ENCODE measurements at places on chromosomes 5 and 9. TPM values are rescaled to one million over a fixed set of nuclear protein-coding genes. Genes with fewer than 3 reads are reported as not detected.

- no peak for DNase-seq
Observed at GRCh38 chr9:79360387-79361347, 211.1 kb upstream of the TLE4 start.

DNA sequence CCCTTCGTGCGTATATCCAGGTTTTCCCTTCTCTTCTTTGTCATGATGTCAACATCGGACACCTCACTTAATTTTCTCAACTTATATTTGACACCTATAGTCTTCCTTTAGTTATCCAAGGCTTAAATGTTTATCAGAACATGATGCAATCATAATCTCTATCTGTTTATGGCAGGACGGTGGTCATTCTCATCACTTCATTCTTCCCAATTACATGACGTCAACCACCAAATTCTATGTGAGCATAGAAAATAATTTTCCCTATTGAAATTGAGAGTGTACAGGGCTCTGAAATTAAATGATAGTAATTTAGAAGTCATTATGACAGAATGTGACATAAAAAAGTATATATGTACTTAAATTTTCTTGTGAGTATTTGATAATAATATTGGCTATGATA lies 345.4 kb downstream of the CDH9 start:
- no peak for DNase-seq

DNA sequence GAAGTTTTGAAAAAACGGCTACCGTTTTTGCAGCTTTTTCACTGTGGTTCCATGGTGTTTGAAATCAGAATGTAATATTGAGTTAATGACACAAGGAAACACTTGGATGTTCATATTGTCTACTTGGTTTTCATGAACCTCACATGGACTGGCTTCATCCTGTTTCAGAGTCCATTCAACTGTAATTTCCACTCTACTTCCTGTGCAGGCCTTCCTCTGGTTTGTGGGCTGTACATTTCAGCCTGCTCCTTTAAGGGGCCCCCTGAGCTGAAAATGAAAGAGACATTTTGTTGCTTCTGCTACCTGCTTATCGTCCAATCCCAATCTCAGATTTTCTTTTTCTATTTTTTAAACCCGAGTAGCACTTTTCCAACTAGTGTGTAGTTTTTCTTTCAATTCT lies 41.8 kb upstream of the CDKN2B start:
- DNase-seq: no peak

- peak; percentile 53 for DNase-seq
Observed at GRCh38 chr9:132181796-132182313, 20.0 kb downstream of the NTNG2 start.

DNA sequence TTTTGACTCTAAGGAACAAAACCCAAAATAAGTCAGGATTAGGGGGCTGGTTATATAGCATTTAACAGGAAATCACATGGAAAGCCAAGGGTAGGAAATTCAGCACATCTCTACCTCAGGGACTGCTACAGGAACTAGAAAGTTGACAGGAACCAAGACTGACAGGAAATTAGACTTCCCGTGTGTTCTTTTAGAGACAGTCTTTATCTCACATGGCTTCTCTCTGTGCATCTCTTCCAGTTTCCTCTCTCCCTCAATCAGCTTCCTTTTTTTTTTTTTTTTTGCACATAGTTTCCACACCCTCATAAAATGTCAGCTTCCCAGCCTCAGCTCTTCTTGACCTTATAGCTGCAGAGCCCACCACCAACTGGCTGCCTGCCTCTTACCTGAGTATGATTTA lies 4.8 kb downstream of the RECK start:
- DNase-seq: no peak

DNA sequence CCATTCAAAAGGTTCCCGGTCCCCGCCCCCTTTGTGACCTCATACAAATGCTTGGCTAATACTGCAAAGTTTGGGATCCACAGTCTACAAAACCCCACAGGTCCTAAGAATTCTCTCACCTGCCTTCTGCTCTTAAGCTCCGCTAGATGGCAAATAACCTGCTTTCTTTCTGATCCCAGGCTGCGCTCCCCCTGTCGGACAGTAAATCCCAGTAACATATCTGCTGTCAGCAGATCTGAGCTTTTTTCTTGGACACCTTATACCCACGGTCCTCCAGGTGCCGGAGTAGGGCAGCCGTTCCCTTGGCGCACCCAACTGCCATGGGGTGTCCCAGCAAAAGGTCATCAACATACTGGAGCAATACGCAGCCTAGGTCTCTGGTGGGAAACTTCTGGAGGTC lies 39.0 kb upstream of the PPP1R26 start:
- no peak for DNase-seq

DNA sequence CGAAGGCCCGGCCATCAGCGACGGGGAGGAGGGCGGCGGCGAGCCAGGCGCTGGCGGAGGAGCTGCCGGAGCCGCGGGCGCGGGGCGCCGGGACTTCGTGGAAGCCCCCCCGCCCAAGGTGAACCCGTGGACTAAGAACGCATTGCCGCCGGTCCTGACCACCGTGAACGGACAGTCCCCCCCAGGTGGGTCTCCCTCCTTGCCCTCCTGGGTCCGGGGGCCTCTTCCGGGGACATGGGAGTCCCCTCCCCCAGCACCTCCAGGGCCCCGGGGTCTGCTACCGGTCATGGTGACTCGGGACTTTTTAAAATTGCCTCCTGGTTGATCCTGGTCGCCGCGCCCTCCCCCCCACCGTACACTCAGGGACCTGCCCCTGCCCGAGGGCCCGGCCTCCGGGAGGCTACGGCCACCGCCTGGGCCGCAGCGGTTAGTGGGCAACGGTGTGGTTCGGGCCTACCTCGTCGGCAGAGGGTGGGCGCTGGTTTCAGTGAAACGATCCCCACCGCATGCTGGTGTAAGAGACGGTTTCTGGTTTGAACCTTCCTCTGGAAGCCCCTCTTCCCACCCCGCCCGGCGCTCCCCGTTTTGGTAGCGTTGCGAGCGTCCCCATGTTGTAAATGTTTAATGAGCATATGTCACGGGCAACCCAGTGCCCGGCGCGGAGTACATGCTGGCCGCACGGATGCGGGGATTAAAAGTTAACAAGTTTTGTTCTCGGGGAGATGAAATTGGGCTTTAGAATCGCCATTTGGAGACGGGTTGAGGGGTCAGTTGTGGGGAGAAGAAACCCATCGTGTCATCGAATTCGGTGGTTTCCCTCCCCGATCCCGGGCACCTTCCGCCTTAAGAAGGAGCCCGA lies 1.1 kb downstream of the LARP1 start:
- DNase-seq: peak; percentile 36

DNA sequence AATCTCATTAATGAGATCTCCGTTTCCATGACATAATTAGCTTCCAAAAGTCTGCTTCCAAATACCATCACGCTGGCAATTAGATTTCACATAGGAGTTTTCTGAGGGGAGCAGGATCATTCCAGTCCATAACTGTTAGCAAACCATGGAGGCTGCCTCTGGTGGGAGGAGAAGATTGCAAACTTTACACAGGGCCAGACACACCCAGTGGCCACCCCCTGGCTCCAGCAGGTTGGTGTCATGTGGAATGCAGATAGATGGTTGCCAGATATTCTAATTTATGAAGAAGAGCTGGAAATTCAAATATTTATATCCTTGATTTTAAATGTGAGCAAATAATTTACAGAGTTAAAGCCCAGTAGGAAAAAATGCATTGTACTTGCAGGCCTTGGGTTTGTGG lies 164.2 kb downstream of the ICE1 start:
- no peak for DNase-seq

DNA sequence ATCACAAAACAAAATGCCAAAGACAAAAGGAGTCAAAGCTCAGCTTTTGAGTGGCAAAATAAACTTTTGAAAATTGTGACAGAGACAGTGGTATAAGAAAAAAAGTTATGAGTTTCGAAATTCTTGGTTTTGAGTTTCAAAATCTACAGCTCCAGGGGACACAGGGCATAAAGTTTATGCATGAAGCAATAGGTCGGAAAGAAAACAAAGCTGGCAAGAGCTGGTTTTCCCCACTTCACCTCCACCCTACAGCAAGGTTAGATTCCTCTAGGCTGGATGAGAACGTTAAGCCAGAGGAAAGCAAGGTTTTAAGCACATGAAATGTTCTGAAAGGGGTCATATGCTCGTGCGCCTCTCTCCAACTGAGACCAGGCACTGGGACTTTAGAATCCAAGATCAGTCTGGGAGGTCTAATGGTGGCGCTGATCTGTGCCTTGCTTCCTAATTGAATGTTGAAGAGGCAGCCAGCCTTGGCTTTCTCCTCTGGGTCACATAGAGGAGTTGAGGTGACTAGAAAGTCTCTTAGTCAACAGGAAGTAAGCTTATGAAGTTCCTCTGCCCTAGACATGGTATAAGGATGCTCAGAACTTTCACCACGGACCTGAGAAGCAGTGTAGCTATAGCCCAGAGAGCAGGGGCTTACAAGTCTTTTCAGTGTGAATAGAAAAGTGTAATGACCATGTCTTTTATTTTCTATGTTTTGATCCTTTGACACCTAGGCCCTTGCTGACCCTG lies 167.7 kb upstream of the DMAC1 start:
- DNase-seq: no peak

DNA sequence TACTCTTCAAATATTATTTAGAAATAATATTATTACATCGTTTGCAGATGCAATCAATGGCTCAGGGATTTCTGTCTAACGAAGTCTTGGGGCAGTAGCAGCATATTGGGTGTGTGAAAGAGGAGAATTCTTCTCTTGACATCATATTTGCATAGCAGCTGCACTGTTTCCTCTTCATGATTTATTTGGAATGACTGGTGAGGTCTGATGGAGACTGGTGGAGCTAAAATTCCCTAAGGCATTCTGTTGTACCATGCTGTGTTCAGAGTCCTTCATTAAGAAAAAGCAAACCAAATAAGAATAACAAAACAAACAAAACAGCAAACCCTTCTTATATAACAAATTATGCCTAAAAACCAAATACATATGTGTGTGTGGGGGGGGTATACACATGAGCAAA lies 177.6 kb downstream of the DIRAS2 start:
- DNase-seq: no peak

DNA sequence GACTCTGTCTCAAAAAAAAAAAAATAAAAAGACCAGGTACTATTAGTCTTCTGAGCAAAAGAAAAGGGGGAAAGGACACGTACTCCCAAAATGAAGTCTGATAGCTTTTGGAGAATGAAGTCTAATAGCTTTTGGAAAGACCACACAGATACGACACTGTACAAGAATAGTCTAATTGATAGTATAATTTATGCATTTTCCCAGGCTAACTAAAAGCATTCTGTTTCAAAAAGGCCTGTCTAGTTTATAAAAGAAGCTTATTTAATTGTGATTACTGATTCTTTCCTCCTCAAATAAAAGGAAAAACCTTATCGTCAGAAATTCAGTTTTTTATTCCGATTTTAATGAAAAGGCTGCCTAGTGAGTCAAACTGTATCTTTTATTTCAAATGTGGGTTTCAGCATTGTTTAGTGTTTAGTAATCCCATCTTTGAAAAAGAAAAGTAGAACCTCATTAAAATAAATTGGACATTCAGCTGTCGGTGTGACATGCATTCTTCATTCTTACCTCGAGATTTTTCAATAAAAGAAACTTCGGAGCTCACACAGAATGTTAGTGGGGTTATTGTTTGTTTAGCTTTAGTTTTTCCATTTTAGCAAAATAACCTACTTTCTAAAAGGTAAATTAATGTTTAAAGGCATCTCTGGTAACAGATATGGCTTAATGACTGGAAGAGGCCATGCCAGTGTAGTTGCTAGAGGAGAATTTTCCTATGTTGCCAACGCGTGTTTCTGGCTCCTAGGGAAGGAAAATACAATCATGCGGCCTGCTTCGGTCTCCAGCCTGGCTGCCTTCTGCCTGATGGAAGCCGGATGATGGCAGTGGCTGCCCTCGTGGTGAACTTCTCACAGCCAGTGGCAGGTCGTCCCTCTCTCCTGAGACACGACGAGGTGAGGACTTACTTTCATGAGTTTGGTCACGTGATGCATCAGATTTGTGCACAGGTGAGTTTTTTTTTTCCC lies 70.0 kb downstream of the NLN start:
- peak; percentile 14 for DNase-seq

DNA sequence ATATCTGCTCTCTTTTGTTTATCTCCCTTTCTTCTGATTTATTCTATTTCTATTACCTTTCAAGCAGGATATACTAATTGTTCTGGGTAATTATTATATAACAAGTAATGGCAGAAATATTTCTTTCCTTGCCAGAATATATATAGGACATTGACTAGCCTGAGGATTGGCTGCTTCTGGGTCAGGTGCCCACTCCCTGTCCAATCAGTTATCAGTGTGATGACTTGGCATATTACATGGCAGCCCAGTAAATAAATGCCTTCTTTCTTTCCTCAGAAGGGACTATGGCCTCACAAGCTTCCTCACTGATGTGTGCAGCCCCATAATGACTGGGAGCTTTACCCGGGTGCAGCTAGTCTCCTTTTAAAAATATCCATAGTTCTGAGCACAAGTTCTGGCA lies 301.1 kb downstream of the EFNA5 start:
- DNase-seq: no peak

GRCh38 chr5:80503641-80504040 lies 15.7 kb downstream of the FAM151B start:
- DNase-seq: no peak

GRCh38 chr5:55936100-55936693 lies 58.6 kb downstream of the IL6ST start:
- peak; percentile 76 for DNase-seq

GRCh38 chr5:17212996-17213395 lies 4.4 kb upstream of the BASP1 start:
- peak; percentile 45 for DNase-seq

DNA sequence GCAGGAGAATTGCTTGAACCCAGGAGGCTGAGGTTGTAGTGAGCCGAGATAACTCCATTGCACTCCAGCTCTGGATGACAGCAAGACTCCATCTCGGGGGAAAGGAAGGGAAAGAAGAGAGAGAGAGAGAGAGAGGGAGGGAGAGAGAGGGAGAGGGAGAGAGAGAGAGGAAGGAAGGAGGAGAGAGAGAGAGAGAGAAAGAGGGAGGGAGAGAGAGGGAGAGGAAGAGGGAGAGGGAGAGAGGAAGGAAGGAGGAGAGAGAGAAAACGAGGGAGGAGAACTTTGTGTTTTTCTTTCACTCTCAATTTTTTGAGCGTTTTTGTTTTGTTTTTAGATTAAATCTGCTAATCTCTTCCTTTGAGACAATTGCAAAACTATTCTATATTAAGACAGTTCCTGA lies 46.9 kb downstream of the SPEF2 start:
- DNase-seq: no peak

GRCh38 chr5:140342287-140342686 lies 4.1 kb downstream of the HBEGF start:
- DNase-seq: no peak

DNA sequence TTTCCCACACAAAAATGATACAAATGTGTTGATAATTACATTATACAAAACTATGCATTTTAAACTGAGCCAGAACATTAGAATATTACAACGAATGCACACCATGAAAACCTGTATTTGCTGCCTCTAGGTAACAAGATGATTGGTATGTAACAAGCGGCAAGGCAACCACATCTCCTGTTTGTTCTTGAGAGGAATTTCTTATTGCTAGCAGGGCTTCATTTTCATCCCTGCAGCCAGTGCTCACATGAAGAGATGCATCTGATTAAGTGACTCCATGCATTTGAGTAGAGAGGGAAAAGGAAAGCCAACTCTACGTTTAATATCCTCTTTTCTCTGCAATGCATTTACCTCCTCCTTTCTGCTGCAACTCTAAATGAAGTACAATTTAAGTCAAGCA lies 36.6 kb downstream of the FRMD3 start:
- DNase-seq: no peak

The PCDHGA11 gene
- total RNA-seq: not detected

The CD274 gene
- total RNA-seq: not detected

The ROPN1L gene
- total RNA-seq: 4.0 TPM

The SCGB3A1 gene
- not detected for total RNA-seq

The PCDHGB7 gene
- total RNA-seq: not detected

The LTC4S gene
- total RNA-seq: 7.1 TPM

The FOXD4L4 gene
- total RNA-seq: not detected

The LCP2 gene
- total RNA-seq: not detected
